Activated T-helper 2 cell treated with anti-CD3 and anti-CD28 coated beads, Interferon-gamma antibody, Interleukin-2, Interleukin-4, amounts not matched to agents 10 μg/mL and 5 μg/mL and 100 μg/mL, durations not matched to agents 14 hours and 24 hours and 36 hours (primary cell): ENCODE measurements at places on chromosomes 2 and 18. TPM values are rescaled to one million over a fixed set of nuclear protein-coding genes. Genes with fewer than 3 reads are reported as not detected.

DSG2 gene
- total RNA-seq, result 1.4 and 1.7 TPM in 2 replicates

AQP12B gene
- total RNA-seq, result not detected in 2 replicates

DNA sequence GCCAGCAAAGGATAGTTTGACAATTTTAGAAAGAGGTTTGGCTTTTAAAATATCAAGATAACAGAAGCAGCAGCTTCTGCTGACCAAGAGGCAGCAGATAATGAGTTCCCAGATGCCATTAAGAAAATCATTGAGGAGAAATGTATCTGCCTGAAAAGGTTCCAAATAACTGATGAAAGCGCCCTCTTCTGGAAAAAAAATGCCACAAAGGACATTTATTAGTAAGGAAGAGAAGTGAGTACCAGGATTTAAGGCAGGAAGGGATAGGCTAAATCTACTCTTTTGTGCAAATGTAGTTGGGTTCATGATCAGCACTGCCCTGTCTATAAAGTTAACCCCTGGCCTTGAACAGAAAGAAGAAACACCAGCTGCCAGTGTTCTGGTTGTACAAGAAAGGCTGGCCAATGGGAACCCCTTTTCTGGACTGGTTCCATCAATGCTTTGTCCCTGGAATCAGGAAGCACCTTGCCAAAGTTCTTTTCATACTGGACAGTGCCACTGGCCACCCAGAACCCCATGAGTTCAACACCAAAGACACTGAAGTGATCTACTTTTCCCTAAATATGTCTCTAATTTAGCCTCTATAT lies 40.6 kb downstream of the DHX57 start:
- no peak overlapping the region for H3K27ac ChIP-seq
- peaks cover 17% of the 10 kb centered on the region for H3K36me3 ChIP-seq
- no peak overlapping the region for H3K4me3 ChIP-seq

GRCh38 chr2:218708086-218708485 lies 2.5 kb upstream of the TTLL4 start:
- H3K4me3 ChIP-seq, result no peak overlapping the region
- peaks cover 9% of the 10 kb centered on the region for H3K4me1 ChIP-seq
- no peak for DNase-seq
- peaks cover 4% of the 10 kb centered on the region for H3K36me3 ChIP-seq

DNA sequence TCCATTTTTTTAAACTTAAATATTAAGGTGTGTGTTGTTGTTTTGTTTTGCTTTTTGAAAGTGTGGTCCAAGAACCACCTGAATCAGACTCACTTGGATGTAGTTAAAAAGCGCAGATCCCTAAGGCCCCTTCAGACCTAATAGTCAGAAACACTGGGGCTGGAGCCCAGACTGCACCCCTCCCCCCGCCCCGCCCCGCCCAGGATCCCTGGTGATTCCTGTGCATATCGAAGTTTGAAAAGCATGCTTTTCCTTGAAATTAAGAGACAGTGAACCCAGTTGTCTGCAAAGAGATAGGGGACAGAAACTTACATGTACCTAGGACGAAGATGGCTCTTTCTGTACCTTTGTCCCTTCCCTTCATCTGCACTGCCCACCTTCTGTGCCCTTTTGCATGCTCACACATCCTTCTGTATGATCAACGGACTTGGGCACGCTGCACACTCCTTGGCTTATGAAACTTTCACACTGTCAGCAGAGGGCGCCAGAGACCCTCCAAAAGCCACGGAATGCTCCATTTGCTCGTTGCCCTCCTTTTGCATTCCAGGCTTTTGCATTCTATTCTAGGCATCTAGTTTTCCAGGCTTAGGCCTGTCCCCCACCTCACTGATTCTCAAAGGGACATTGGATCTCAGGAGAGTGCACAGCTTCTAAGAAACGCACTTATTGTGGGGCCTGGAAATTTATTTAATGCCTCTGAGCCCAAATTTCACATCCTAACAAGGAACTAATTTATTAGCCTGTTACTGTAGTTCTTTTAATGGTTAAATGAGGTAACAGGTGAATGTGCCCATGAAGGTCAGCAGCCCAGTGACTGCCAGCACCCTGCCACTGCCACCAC lies 32.8 kb upstream of the SLC14A1 start:
- no peak overlapping the region for H3K27ac ChIP-seq
- peaks cover 25% of the 10 kb centered on the region for H3K27me3 ChIP-seq
- peaks cover 38% of the 10 kb centered on the region for H3K4me1 ChIP-seq

RHBDD1 gene
- total RNA-seq, result 40.9 and 42.2 TPM in 2 replicates

- no peak overlapping the region for H3K27ac ChIP-seq
- no peak overlapping the region for H3K4me3 ChIP-seq
- DNase-seq, result no peak
- peaks cover 16% of the 10 kb centered on the region for H3K36me3 ChIP-seq
- peaks cover 8% of the 10 kb centered on the region for H3K4me1 ChIP-seq
These were observed 6.2 kb upstream of the GORASP2 start for GRCh38 chr2:170922634-170923494.

ADAM23 gene
- 0.23 and 0.25 TPM in 2 replicates for total RNA-seq

DNA sequence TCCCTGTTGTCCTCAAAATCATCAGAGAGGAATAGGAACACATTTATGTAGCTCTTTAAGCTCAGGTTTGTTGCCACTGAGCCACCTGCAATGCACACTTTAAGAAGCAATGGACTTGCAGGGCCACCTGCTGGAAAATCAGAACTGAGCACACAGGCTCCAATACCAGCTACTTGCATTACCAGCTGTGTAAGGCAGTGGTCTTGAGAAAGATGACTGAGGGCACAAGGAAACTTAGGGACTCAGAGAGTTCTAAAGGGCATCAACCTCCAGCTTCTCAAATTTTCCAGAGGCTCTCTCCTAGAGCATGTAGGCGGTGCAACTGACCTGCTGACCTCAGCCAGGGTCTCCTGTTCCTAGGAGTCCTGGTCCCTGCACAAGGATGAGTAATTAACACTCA lies 2.5 kb upstream of the CNDP2 start:
- peak; percentile 50 for DNase-seq
- peaks cover 18% of the 10 kb centered on the region for H3K27me3 ChIP-seq
- peaks cover 11% of the 10 kb centered on the region for H3K36me3 ChIP-seq
- no peak overlapping the region for H3K27ac ChIP-seq
- peaks cover 17% of the 10 kb centered on the region for H3K4me1 ChIP-seq
- H3K4me3 ChIP-seq, result no peak overlapping the region

IL36G gene
- total RNA-seq, result not detected in 2 replicates

DNA sequence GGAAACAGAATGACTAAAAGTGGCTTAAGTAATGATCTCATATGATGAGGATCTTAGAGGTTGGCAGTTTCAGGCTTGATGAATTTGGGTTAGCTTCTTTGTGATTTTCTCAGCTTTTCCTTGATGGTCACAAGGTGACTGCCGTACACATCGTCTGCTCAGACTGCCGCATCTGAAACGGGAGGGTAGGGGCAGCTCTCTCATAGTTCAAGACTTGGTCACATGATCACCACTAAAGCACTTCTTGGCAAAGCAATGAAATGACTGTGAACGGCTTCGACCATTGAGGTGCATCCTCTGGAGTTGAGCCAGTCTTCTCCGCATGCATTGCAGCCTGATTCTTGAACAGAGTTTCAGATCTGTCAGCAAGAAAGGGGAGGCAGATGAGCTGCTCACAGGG lies 43.8 kb downstream of the LPIN1 start:
- no peaks in the 10 kb centered on the region for H3K27me3 ChIP-seq
- peaks cover 89% of the 10 kb centered on the region for H3K36me3 ChIP-seq
- H3K4me1 ChIP-seq, result peaks cover 4% of the 10 kb centered on the region
- no peak for DNase-seq

MARCO gene
- not detected in 2 replicates for total RNA-seq

GRCh38 chr18:58578321-58578720 lies 50.6 kb downstream of the ALPK2 start:
- peaks cover 9% of the 10 kb centered on the region for H3K4me1 ChIP-seq
- H3K27ac ChIP-seq, result no peak overlapping the region
- no peaks in the 10 kb centered on the region for H3K36me3 ChIP-seq
- no peak for DNase-seq
- peaks cover 25% of the 10 kb centered on the region for H3K27me3 ChIP-seq

GRCh38 chr2:240179941-240180666 lies 39.6 kb upstream of the OTOS start:
- no peaks in the 10 kb centered on the region for H3K36me3 ChIP-seq
- DNase-seq, result no peak
- no peak overlapping the region for H3K4me3 ChIP-seq
- no peaks in the 10 kb centered on the region for H3K4me1 ChIP-seq
- no peak overlapping the region for H3K27ac ChIP-seq

DNA sequence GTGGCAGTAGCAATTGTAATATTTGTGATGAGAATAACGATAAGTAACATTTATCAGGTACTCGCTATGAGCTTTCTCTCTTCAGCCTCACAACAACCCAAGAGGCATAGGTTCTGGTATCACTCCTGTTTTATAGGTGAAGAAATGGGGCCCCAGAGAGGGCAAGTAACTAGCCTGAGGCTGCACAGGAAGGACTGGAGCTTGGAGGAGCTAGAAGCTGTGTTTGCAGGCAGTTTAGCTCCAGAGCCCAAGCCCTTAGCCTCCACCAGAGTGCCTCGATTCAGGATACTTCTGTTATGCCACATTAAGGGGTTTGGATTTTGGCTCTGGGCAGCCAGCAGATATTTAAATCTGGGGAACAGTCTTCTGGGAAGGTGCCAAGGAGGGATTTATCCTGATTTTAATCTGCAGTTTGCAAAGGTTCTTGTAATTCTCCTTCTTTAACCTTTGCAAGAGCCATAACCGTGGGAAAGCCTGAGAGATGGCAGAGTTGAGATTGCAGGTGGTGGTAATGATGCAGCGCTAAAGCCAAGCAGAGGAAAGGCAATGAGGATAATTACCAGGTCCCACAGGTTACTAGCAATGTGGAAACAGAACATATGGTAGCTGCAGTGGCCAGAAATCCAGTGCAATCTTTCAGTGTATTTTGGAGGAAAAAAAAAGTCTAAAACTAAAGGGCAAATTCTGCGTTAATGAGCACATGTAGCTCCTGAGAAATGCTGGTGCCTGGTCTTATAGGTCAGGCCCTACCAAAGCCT lies 9.1 kb downstream of the MOCOS start:
- H3K27me3 ChIP-seq, result peaks cover 6% of the 10 kb centered on the region
- no peaks in the 10 kb centered on the region for H3K4me1 ChIP-seq
- H3K36me3 ChIP-seq, result no peaks in the 10 kb centered on the region
- H3K4me3 ChIP-seq, result no peak overlapping the region
